ENCODE measurements at places on chromosomes 5 and 9. TPM values are rescaled to one million over a fixed set of nuclear protein-coding genes. Genes with fewer than 3 reads are reported as not detected.

RALGDS gene
- 25.4 TPM for total RNA-seq

C9orf50 gene
- not detected for total RNA-seq

GDNF gene
- total RNA-seq, result not detected

CDH9 gene
- not detected for total RNA-seq

TAF11L10 gene
- not detected for total RNA-seq

C1QTNF3 gene
- total RNA-seq, result 0.64 TPM

CATSPER3 gene
- total RNA-seq, result 0.13 TPM

ANGPTL2 gene
- total RNA-seq, result 7.7 TPM

PLPP1 gene
- 181 TPM for total RNA-seq

LURAP1L gene
- total RNA-seq, result 2.5 TPM

STK32A gene
- total RNA-seq, result 0.25 TPM

SCGB3A2 gene
- total RNA-seq, result not detected

BTNL8 gene
- total RNA-seq, result 0.13 TPM

MUSK gene
- not detected for total RNA-seq

GPR151 gene
- not detected for total RNA-seq

MCIDAS gene
- not detected for total RNA-seq

DELE1 gene
- 78.1 TPM for total RNA-seq

PRDM9 gene
- not detected for total RNA-seq

SPATA31E1 gene
- total RNA-seq, result not detected

PHYHD1 gene
- total RNA-seq, result 0.26 TPM

ACTBL2 gene
- total RNA-seq, result not detected
